ENCODE measurements at places on chromosomes 2 and 18.

GRCh38 chr2:196954001-196954400 lies 27.5 kb upstream of the PGAP1 start:
- DNase-seq, result no peak

DNA sequence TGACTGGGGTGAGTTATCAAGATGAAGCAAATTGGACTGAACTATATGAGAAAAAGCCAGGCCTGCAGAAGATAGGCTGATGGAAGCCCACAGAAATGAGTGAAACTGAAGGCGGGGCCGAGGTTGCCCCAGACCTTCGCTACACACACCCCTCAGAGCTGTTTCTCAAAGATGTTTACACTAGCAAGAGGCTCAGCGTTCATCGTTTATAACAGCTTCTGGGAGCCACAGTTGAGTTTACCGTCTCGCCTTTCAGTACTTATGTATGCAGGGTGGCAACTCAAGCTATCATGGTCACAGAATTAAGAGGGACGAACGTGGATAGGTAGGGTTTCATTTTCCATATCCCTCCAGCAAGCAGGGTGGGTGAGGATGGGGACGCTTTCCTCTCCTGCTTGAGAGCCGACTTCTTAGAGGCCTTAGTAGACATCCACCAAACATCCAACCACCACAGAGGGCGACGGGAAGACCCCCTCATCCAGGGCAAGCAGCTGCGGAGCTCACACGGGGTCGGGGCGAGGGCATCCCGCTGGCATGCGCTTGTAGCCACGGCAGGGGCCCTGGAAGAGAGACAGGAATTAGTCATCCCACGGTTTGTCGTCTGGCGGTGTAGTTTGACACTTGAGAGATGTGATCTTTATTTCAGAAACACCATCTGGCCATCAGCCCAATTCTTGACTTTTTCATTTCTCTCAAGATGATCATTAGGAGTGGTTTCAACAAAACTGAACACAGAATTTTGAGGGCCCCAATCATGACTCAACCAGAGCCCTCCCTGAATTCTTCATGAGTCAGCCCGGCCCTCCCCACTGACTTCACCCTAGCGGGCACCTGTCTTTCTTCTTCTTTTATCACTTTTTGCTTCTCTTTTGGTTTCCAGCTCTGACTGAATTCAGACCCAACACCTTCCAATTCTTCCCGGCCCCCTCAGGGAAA lies 109.1 kb upstream of the CTDP1 start:
- no peak for DNase-seq

GRCh38 chr2:134402410-134402809 lies 148.5 kb downstream of the MGAT5 start:
- DNase-seq, result no peak

GRCh38 chr18:68925268-68925667 lies 127.4 kb downstream of the CCDC102B start:
- no peak for DNase-seq

GRCh38 chr2:198490748-198491147 lies 686.4 kb downstream of the PLCL1 start:
- no peak for DNase-seq

DNA sequence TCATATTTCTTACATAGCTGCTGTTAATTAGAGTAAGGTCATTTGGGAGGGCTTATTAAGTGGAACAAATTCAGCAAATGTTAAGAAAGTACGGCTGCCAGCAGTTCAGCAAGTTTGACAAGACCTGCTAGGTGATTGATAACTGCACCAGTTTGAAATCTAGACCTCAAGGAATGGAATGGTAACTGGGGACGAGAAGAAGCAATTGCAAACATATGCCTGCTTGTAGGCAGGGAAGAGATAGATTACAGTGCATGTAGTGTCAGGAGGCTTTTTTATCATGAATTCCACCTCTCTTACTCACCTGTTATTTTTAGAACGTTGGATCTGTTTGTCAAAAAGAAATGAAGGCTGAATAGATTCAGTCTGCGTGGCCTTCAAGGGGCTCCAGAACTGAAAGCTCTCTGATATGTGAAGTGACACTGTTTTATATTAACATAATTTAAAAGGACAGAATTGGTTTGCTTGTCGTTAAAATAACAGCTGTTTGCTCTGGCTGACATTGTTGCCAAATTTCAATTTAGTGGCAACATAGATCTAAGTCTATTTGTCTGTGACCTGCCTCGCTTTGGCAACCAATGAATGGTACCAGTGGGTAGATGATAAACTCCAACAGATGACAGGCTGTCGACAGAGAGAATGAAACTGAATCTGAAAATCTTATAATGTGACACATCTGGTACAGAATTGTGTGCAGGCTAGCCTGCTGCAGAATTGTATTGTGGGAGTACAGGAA lies 199.3 kb downstream of the ZNF407 start:
- peak; percentile 58 for DNase-seq

DNA sequence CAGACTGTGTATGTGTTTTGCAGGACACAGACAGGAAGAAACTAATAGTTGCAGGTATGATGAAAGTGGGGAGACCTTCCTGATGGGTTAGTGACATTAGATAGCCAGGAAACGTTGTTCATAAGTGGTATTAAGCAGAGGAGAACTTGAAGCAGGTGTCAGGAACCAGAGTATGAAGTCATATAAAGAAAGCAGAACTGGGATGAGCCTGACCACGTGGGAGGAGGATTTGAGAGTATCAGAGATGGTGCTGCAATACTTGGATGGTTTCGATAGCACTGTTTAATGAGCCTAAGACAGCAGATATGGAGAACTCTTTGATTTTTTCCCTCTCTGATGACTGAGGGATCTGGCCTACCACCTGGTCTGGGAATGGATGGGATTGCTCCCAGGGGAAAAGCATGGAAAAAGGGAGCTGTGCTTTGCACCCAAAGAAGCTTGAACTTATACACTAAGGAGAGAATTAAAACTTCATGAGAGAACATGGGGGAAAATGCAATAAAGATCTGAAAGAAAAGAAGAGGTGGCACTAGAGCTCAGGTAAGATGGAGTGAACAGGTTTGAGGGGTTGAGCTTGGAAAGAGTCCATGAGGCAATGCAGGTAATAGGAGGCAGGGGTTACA lies 226.0 kb upstream of the LRRTM1 start:
- no peak for DNase-seq

- DNase-seq, result peak; percentile 13
These were observed 84.1 kb downstream of the RAPH1 start for GRCh38 chr2:203451011-203451410.

- no peak for DNase-seq
These were observed 18.3 kb downstream of the ASXL3 start for GRCh38 chr18:33596178-33596854.
